Adrenal gland (tissue), 19 donors: ENCODE measurements at places on chromosomes 6 and 20. TPM values are rescaled to one million over a fixed set of nuclear protein-coding genes. Genes with fewer than 3 reads are reported as not detected.

The SGK2 gene
- 4.9 TPM for polyA plus RNA-seq

The PTPRK gene
- polyA plus RNA-seq, result 8.0 TPM

The GTSF1L gene
- polyA plus RNA-seq, result not detected

The ELOVL2 gene
- polyA plus RNA-seq, result 1.6 TPM

The ALDH8A1 gene
- polyA plus RNA-seq, result 0.68 TPM

The ADTRP gene
- polyA plus RNA-seq, result 0.20 TPM

The SLC22A1 gene
- polyA plus RNA-seq, result 1.6 TPM

The MCHR2 gene
- polyA plus RNA-seq, result not detected

The C6orf58 gene
- polyA plus RNA-seq, result not detected

The DNAH8 gene
- 0.02 TPM for polyA plus RNA-seq

The AIF1 gene
- 73.0 TPM for polyA plus RNA-seq

The TRIM31 gene
- not detected for polyA plus RNA-seq

The ZNF391 gene
- polyA plus RNA-seq, result 1.9 TPM

The SCUBE3 gene
- polyA plus RNA-seq, result 2.9 TPM

The VSX1 gene
- polyA plus RNA-seq, result 0.37 TPM

The C6orf47 gene
- 17.9 TPM for polyA plus RNA-seq

The SSR1 gene
- polyA plus RNA-seq, result 15.1 TPM

The HLA-DQB2 gene
- not detected for polyA plus RNA-seq

The VGLL2 gene
- not detected for polyA plus RNA-seq

The HLA-DQA2 gene
- not detected for polyA plus RNA-seq

The MUCL3 gene
- polyA plus RNA-seq, result under 0.01 TPM

The SLC24A3 gene
- polyA plus RNA-seq, result 7.1 TPM

The PHIP gene
- 10.9 TPM for polyA plus RNA-seq

The KIAA0408 gene
- 3.1 TPM for polyA plus RNA-seq

The PPIL6 gene
- polyA plus RNA-seq, result 0.51 TPM

The GLP1R gene
- polyA plus RNA-seq, result 0.11 TPM

The SLC22A2 gene
- polyA plus RNA-seq, result not detected

The PMEPA1 gene
- polyA plus RNA-seq, result 13.2 TPM

The NFATC2 gene
- 2.3 TPM for polyA plus RNA-seq

The KIAA1755 gene
- polyA plus RNA-seq, result 0.42 TPM

The MPIG6B gene
- polyA plus RNA-seq, result not detected

The TREM2 gene
- 39.1 TPM for polyA plus RNA-seq

The NKX2-2 gene
- not detected for polyA plus RNA-seq
